NCI-H524 (cell line): ENCODE measurements at places on chromosomes 5 and 9.
A peak's percentile ranks its signal among the peaks of the same experiment; 100 is the strongest.

DNA sequence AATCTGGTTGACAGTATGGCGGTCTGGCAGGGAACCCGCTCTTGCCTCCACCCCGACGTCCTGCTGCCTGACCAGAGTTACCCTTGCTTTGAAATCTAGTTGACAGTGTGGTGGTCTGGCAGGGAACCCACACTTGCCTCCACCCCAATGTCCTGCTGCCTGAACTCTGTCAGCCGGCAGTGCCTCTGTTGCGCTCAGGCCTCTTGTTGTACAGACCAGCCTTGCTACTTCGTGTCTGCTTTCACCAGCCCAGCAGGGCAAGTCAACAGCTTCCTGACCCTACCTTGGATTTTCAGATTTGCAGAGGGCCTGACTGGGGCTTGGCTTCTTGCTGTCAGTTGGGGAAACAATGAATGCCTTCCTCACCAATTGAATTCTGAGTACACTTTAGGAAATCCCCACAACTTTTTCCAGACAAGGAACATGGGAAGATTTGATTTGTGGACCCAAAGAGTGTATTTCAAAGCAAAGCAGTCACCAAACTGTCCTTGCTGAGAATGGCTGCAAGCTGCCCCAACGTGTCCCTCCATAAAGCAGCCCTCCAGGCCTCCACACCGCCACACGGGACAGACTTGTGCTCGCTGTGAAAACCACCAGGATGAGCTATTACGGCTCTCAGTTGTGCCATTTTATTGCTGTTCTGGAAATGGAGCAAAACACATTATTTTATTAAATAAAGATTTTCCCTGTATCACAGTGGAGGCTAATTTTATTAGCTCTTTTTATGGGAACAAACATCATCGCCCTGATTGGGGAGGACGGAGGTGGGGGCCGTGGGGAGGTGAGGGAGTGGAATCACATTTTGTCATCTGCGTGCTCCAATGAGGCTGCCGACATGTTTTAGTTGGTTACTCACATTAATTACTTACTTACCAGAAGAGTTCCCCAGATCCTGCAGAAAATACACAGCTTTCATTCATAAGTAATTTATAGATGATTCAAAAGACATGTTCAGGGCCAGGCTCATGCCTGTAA lies 189.3 kb downstream of the AOPEP start:
- no peak for DNase-seq

DNA sequence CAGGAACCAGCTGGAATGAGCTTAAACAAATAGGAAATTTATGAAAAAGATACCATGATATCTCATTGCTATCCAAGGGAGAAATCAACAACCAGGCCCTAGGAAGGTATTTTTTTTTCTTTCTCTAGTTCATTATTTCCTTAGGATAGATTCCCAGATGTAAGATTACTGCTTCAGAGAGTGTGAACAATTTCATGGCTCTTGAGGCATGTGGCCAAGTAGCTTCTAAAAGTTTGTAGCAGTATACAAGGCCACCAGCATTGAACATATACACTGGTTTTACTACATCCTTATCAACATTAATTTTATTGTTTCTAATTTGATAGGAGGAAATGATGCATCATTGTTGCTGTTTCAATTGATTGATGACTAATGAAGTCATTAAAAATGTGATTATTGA lies 201.2 kb downstream of the SREK1 start:
- no peak for DNase-seq

DNA sequence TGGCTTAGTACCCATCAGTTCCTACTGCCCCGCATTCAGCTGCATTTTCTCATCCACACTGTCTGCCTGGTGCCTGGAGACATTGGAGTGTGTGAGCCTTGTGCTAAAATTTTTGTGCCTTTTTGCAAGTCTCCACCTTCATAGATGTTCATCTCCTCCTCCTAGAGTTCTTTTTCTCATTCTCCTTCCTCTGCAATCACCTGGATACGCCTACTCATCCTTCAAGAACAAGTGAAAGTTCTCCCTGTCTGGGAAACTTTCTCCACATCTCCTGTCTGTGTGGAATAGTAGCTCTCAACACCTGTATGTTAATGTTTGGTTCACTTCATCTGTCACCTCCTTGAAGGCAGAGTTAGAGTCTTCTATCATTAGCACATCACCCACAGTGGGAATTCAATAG lies 125.7 kb upstream of the FBXL17 start:
- no peak for DNase-seq

DNA sequence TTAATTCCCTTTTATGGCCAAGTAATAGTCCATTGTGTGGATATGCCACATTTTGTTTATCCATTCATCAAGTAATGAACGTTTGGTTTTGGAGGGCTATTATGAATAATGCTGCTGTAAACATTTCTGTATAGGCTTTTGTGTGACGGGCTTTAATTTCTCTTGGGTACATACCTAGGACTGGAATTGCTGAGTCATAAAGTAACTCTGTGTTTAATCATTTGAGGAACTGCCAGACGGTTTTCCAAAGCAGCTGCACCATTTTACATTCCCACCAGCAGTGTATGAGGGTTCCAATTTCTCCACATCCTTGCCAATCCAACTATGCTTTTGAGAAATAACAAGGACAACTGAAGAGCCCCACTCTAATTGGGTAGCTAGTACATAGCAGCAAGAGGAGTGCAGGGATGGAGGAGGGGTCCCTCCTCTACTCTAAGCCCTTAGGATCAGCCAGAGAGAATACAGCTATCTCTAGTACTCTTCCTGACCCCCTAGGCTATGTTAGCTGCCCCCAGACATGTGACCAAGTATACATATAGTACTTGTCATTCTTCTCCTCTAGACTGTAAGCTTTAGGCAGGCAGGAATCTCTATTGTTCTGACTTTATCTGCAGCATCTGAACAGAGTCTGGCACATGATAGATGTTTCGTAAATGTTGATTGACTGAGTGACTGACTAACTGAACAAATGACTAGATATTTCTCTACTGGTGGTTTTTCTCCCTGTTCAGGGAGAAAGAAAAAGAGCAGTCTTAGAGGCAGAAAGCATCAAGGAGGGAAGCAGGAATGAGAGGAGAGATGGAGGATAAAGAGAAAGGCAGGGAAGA lies 22.1 kb upstream of the MATR3 start:
- DNase-seq, result no peak

GRCh38 chr9:92257327-92257726 lies 36.2 kb downstream of the IARS1 start:
- DNase-seq, result no peak

DNA sequence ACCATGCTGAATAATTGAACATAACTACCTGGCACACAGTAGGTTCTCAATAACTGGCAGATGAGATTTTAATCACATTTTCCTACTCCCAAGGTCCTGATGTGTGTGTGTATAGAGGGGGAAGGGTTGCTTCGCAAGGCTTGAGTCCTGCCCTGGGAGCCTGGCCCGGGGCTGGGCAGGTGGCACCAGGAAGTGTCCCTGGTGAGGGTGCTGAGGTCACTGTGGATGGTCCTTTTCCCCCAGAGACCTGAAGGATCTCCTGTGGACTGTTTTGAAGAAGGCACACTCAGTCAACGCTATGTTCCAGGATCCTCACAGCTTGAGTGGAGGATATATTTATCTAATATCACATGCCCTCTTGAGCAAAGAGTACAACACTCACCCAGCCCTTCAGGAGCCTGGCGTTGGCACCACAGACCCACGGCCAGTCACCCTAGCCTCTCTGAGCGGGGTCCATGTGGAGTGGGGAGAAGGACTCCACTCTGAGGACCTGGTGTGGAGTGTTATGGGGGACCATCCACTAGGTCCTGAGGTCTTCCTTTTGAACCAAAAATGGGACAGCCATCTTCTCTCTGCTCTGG lies 177.8 kb downstream of the GABBR2 start:
- no peak for DNase-seq

DNA sequence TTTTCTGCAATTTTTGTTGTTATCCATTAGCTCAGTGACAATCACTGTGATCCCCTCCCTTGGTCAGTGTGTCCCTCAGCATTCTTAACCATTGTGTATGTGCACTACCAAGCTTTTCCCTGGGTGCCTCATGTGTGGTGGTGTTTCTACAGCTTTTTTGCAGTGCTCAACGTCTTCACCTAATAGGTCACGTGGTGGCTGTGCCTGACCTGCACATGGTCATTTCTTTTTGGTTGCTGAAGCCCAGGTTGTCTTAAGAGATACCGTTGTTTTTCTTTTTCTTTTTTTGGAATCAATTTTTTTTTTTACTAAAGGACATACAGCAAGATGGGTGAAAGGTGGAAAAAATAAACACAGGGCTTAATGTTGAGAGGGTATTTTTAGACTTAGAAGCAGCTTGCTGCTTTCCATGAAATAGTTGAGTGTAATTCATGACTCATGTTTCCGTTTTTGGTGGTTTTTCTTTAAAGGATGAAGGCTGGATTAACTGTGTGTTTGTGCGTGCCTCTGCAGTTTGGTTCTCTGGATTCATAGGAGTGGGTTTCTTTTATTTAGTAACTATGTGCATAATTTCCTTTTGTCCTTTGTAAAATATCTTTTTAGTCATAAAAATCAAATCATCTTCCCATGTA lies 22.2 kb downstream of the SH3GL2 start:
- DNase-seq, result no peak

DNA sequence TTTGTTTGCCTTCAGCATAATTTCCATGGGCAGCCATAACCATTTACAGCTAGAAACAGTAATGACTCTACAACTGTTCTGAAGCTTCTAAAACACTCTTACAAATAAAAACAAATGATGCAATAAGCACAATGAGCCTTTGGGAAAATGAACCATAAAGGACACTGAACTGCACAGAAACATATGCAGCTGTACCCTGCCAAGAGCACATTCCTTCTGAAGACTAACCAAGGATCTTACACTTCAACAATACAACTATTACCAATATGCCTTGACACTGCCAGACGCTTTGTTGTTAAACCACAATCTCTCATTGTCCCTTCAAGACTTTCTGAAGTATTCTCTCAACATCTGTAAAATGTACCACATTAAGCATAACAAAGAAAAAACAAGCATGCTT lies 104.2 kb upstream of the HMHB1 start:
- DNase-seq, result no peak

DNA sequence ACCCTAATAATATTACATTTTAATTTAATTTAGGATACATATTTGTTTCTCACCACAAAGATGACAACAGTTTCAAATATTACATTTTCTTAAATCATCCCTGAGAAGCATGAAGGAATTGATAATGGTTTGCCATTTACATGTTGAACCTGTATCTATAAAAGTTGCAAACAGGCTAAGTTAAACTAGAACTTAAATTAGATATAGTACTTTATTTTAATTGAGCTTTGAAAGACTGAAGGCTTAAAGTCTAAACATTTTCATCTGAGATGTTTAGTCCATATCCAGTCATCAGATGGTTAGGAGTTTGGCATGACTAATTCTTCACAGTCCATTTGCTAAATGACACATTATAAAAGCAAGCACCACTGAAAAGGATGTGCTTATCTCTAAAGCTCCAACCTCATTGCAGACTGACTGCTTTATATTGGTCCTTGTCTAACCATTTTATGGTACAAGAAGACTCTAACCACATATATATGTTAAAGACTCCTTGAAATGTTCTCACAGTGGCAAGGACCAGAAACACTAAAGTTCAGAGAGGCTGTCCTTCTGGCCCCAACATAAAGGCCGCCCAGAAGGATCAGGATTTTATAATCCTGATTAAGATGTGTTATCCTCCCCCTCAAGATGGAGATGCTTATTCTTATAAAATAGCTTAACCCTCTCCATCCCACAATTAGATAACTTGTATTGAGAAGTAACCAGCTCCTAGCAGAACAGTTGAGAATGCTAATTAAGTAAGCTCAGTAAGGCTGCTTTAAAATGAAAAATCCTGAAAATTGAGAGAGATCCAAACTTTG lies 25.8 kb downstream of the WNT8A start:
- peak; percentile 5 for DNase-seq

DNA sequence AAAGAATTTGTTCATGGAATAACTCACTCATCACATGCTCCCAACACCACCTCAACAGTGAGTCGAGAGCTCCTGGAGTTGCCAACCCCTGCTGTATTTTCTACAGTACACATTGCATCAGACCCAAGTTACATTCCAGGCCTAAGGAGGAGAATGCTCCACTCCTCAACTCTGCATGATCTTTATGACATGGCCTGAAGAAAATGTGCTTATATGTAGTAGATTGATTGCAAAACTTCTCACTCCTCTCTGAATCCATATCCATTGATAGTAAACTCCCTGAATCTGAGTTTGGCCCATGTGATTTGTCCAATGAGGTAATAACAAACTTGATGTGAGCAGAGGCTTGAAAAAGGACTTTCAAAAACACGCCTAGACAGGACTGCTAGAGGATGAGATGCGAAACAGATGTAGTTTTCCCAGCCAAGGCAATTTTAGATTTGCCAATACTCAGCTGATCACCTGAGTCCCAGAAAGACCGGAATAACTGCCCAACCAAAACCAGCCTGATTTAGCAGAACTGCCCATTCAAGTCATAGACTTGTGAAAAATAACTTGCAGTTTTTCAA lies 29.0 kb upstream of the PAPPA start:
- DNase-seq, result no peak

- DNase-seq, result no peak
Measured at GRCh38 chr9:128370367-128370751, 815 bp upstream of the URM1 start.

DNA sequence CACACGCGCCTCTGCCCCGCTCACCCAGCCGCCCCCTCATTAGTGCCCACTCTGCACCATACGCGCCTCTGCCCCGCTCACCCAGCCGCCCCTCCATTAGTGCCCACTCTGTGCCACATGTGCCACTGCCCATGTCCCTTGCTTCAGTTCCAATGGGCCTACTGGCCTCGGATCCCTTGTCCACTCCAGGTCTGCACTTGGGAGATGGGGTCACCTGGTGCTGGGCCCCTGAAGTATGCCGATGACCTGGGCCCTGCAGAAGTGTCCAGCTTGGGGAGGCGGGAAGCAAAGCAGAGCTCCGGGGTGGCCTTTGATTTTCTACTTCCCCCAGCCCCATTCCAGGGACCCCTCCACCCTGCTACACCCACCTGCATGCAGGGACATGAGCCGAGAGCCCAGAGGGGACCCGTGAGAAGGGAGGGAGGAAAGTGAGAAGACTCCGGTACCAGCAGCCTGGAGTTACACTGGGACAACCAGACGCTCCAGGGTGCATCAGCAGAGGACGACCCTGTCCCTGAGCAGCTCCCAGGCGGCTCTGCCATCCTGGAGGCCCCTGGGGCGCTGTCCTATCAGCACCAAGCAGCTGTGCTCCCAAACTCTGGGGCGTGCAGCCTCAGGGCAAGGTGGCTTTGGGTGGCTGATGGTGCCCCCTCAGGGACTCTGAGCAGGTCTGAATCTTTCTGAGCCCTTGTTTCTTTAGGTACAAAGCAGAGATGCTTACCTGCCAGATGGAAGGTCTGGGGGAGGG lies 140.8 kb downstream of the RXRA start:
- no peak for DNase-seq

DNA sequence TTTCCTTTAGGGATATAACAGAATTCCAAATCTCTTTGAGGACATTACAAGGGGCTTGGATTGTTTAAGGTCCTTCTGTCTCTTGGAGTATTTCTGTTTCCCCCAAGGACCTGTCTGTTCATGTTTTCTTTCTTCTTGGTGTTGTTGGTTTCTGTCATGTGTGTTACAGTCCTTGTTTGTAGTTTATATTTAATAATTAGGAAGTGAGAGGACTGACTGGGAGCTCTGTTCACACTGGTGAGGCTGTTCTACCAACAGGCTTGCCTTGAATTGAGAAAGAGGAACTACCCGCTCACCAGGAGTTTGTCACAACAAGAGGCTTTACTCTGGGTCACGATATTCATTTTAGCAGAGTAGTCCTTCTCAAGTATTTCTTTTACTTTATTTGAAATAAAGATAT lies 119.2 kb upstream of the SV2C start:
- no peak for DNase-seq
